ENCODE measurements at places on chromosomes 3 and 15. TPM values are rescaled to one million over a fixed set of nuclear protein-coding genes. Genes with fewer than 3 reads are reported as not detected.

The DNASE1L3 gene
- total RNA-seq = not detected

The NPAP1 gene
- total RNA-seq = not detected

The C2CD4A gene
- total RNA-seq = 0.63 TPM

The CHDH gene
- total RNA-seq = 1.2 TPM

The PYGO1 gene
- 13.0 TPM for total RNA-seq

The PAQR9 gene
- total RNA-seq = 0.47 TPM

The RTP1 gene
- total RNA-seq = not detected

The PDCD10 gene
- 73.0 TPM for total RNA-seq

The GOLGA6D gene
- total RNA-seq = not detected

The ROBO2 gene
- 0.05 TPM for total RNA-seq

The TM4SF1 gene
- 898 TPM for total RNA-seq

The NFKBIZ gene
- 4.7 TPM for total RNA-seq

The TEX55 gene
- not detected for total RNA-seq

The PCSK6 gene
- total RNA-seq = 22.4 TPM

The SLC12A8 gene
- 9.3 TPM for total RNA-seq

The FAIM gene
- total RNA-seq = 25.0 TPM

The MESP1 gene
- total RNA-seq = 3.1 TPM

The IGSF11 gene
- total RNA-seq = not detected

The CXCR6 gene
- total RNA-seq = 0.10 TPM

The OSTN gene
- not detected for total RNA-seq

The GCNT3 gene
- total RNA-seq = 0.29 TPM

The GPR156 gene
- total RNA-seq = 0.40 TPM

The GABRR3 gene
- not detected for total RNA-seq

The PIF1 gene
- total RNA-seq = 9.8 TPM

The BSN gene
- total RNA-seq = 0.12 TPM

The AGBL1 gene
- 0.02 TPM for total RNA-seq

The MAP1A gene
- 7.7 TPM for total RNA-seq

The SEMA3B gene
- 4.9 TPM for total RNA-seq

The ZNF860 gene
- 0.10 TPM for total RNA-seq

The ITIH4 gene
- total RNA-seq = 1.7 TPM

The MEX3B gene
- 3.6 TPM for total RNA-seq

The SLC12A1 gene
- total RNA-seq = not detected

The PLA1A gene
- total RNA-seq = not detected

The POLQ gene
- 4.0 TPM for total RNA-seq

The MYEF2 gene
- 11.5 TPM for total RNA-seq

The SCG3 gene
- not detected for total RNA-seq

The GBE1 gene
- 78.5 TPM for total RNA-seq

The PLCB2 gene
- total RNA-seq = 0.75 TPM

The GOLGA8M gene
- not detected for total RNA-seq

The MYH15 gene
- 0.14 TPM for total RNA-seq

The ITGB5 gene
- total RNA-seq = 124 TPM

The SAMD7 gene
- total RNA-seq = not detected

The TM6SF1 gene
- 0.37 TPM for total RNA-seq

The GOLGA6A gene
- not detected for total RNA-seq

Measured in NCI-H460 (cell line).